SW480 (cell line): ENCODE measurements at places on chromosomes 7 and 10.

DNA sequence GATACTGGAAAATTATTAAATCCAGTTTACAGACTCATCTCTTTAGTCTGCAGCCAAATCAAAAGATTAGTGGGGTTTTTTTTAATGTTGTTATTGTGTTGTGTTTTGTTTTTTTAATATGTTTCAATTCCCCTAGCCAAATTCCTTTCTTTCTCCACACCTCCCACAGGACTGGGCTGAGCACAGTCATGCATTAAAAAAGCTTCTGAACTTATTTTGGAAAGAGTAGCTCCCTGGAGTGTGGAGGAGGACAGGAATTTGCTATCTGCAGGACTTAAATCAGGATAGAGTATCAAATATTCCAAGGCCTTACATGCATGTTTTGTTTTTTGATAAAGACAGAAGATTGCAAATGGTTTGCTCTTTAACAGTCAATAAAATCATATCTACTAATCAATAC is 90.7 kb downstream of the GNAI1 start:
- no peak for DNase-seq

DNA sequence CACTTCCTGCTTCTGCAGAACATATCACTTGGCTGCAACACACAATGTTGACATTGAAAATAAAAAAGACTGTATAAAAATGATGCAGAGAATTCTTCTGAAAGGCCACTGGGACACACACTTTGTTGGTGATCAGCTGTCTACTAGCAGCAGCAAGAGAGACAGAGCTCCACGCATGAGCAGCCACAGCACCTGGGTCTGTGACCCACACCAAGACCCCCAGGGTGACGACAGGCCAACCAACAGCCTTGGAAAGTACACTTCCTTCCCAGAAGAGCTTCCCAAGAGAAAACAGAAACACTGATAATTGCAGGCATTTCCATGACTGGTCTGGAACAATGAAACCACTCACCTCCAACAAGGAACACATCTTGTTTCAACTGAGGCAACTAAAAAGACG is 239.0 kb downstream of the DIP2C start:
- no peak for DNase-seq

DNA sequence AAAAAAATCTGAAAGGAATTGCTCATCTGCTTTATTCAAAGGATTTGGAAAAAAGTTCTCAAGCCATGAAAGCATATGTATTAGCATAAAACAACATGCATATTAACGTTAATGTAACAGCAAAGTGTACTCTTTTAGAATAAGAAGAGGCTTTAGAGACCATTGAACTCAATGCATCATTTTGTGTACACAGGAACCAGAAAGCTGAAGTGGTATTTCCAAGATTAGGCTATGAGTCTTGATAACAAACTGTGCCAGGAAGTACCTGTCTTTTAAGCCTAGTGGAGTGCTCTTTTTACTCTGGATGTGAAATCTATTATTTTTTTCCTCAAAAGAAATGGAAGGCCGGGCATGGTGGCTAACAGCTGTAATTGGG is 164.2 kb downstream of the THSD7A start:
- no peak for DNase-seq

GRCh38 chr7:18387191-18387735 is 108.3 kb upstream of the HDAC9 start:
- DNase-seq = no peak

GRCh38 chr10:29650552-29650944 is 15.8 kb upstream of the SVIL start:
- no peak for DNase-seq
